ENCODE measurements at places on chromosomes 7 and 10. TPM values are rescaled to one million over a fixed set of nuclear protein-coding genes. Genes with fewer than 3 reads are reported as not detected.
A peak's percentile ranks its signal among the peaks of the same experiment; 100 is the strongest.

The BMPR1A gene
- total RNA-seq: 28.6 TPM

DNA sequence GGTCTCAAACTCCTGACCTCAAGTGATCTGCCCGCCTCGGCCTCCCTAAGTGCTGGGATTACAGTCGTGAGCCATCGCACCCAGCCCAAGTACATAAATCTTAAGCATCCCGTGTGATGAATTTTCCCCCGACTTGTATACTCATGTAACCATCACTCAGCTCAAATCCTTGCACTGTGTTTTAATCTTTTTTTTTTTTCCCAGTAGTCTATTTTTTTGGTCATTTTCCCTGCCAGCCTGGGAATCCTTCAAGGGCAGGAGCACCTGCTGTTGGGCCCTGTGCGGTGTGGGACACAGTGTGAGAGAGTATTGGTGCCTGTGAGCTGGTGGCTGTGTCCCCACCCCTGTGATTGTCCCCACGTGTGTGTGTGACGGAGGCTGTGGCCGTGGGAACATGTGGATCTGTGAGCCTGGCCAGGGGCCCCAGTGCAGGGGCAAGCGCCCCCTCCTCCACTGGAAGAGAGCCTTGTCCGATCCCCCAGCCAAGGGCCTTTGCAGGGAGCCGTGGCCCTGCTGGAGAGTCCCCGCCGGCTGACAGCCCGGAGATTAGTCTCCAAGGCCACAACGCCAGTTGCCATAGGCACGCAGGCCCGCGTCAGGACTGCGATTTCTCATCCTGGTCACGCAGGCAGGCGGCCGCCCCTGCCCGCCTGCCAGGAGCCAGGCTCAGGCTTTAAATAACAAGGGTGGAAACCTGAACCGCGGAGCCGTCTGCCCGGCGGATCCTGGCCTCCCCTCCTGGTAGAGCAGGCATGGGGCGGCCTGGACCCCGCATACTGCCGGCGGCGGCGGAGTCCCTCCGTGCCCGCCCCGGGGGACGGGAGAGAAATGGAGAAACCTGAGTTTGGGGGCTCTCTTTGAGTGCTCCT, 26.5 kb downstream of the GTF2IRD1 start:
- H3K27ac ChIP-seq: peak overlapping the region; percentile 98
- H3K4me3 ChIP-seq: peak overlapping the region; percentile 47
- H3K27me3 ChIP-seq: no peaks in the 10 kb centered on the region
- H3K4me1 ChIP-seq: peaks cover 84% of the 10 kb centered on the region
- H3K36me3 ChIP-seq: no peaks in the 10 kb centered on the region

DNA sequence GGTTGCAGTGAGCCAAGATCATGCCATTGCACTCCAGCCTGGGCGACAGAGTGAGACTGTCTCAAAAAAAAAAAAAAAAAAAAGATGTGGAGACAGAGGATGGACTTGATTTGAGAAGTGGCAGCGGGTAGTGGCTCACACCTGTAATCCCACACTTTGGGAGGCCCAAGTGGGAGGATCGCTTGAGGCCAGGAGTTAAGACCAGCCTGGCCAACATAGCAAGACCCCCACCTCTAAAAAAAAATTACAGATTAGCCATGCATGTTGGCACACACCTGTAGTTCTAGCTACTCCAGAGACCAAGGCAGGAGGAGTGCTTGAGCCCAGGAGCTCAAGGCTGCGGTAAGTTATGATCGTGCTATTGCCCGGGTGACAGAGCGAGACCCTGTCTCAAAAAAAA, 24.3 kb upstream of the ASCC1 start:
- H3K36me3 ChIP-seq: peaks cover 14% of the 10 kb centered on the region
- no peak overlapping the region for H3K4me3 ChIP-seq
- no peak for DNase-seq
- H3K27me3 ChIP-seq: no peaks in the 10 kb centered on the region
- H3K4me1 ChIP-seq: peaks cover 53% of the 10 kb centered on the region

GRCh38 chr7:71386152-71386785, 254.3 kb downstream of the GALNT17 start:
- no peak for DNase-seq
- no peaks in the 10 kb centered on the region for H3K36me3 ChIP-seq
- no peaks in the 10 kb centered on the region for H3K27me3 ChIP-seq
- H3K4me1 ChIP-seq: no peaks in the 10 kb centered on the region
- no peak overlapping the region for H3K4me3 ChIP-seq

GRCh38 chr7:23470330-23471105, at the start of gene IGF2BP3:
IGF2BP3 (minus strand) TSS chr7:23470491; CDS start chr7:23470110, 381 bp downstream.
- H3K4me1 ChIP-seq: peaks cover 56% of the 10 kb centered on the region
- peaks cover 88% of the 10 kb centered on the region for H3K27me3 ChIP-seq
- H3K27ac ChIP-seq: no peak within 1 kb of the TSS
- no peaks in the 10 kb centered on the region for H3K36me3 ChIP-seq

Measured in right atrium auricular region (tissue), 2 donors.